HepG2 (cell line): ENCODE measurements at places on chromosomes 5 and 9. TPM values are rescaled to one million over a fixed set of nuclear protein-coding genes. Genes with fewer than 3 reads are reported as not detected.

BRD3 gene
- total RNA-seq = 5.9 and 11.2 TPM in 2 replicates

KIF4B gene
- total RNA-seq = 0.04 and 0.11 TPM in 2 replicates

- no peak for DNase-seq
- H3K27ac ChIP-seq = no peak overlapping the region
- H3K27me3 ChIP-seq = peaks cover 51% of the 10 kb centered on the region; the same call in 2 of the 3 replicates
- no peaks in the 10 kb centered on the region for H3K4me1 ChIP-seq
These were observed 50.3 kb downstream of the COL5A1 start for GRCh38 chr9:134691695-134692572.

DNA sequence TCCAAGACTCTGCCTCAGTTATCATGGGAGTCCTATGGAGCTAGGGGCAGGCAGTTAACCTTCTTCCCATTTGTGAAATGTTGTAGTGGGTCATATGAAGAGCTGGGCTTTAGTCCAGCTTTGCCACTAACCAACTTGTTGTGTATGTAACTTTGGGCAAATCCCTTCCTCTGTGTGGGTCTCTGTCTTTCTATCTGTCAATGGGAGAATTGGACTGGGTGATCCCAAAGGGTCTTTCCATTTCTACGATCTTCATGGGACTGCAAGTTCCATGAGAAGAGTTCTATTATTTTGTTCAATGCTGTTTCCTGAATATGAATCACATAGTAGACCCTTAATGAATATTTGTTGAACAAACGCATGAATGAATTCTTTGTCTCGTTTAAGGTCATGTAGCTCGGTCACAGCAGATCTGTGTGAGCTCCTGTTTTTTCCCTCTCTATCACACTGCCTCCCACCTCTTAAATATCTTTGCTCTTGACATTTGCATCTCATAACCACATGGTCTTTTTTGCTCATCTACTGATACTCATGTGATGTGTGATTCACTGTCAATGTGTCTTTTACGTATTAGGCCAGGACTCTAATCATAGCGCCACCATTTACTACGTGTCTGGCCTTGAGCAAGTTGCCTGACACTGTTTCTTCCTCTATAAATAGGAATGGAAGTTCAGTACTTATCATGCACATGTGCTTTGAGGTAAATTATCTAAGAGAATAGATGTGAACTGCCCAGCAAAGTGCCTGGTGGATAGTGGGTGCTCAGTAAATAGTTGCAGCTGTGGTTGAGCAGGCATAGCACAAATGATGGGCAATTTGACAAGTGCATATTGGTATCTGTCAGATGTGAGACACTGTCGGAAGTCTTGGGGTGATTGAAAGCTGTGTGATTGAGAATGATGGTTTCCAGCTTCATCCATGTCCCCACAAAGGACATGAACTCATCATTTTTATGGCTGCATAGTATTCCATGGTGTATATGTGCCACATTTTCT, 37.4 kb downstream of the PTTG1 start:
- H3K27ac ChIP-seq = no peak overlapping the region
- H3K27me3 ChIP-seq = no peaks in the 10 kb centered on the region
- DNase-seq = no peak

FAM163B gene
- total RNA-seq = not detected in 2 replicates

- H3K36me3 ChIP-seq = no peaks in the 10 kb centered on the region
- no peak overlapping the region for H3K27ac ChIP-seq
- no peak for DNase-seq
- no peaks in the 10 kb centered on the region for H3K4me1 ChIP-seq
- H3K4me3 ChIP-seq = no peak overlapping the region
- peaks cover 3% of the 10 kb centered on the region for H3K27me3 ChIP-seq
These were observed 31.1 kb upstream of the GRXCR2 start for GRCh38 chr5:145903867-145904266.

KIAA1958 gene
- total RNA-seq = 8.5 and 11.4 TPM in 2 replicates

GRCh38 chr5:56760723-56761122, 54.6 kb upstream of the MAP3K1 start:
- no peak overlapping the region for H3K4me3 ChIP-seq
- H3K4me1 ChIP-seq = peaks cover 18% of the 10 kb centered on the region
- no peak for DNase-seq
- no peaks in the 10 kb centered on the region for H3K36me3 ChIP-seq
- H3K27ac ChIP-seq = no peak overlapping the region

DNA sequence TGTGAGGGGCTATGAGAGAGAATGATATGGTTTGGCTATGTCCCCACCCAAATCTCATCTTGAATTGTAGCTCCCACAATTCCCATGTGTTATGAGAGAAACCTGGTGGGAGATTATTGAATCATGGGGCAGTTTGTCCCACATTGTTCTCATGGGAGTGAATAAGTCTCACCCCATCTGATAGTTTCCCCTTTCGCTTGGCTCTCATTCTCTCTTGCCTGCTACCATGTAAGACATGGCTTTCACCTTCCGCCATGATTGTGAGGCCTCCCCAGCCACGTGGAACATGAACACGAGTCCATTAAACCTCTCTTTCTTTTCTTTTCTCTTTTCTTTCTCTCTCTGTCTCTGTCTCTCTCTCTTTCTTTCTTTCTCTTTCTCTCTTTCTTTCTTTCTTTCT, 743.4 kb upstream of the CTNND2 start:
- DNase-seq = no peak
- no peak overlapping the region for H3K27ac ChIP-seq

CDH12 gene
- not detected in 2 replicates for total RNA-seq
